ENCODE measurements at places on chromosomes 6 and 20. TPM values are rescaled to one million over a fixed set of nuclear protein-coding genes. Genes with fewer than 3 reads are reported as not detected.

GRCh38 chr20:571754-572441, 28.3 kb upstream of the CSNK2A1 start:
- no peak for DNase-seq

DNA sequence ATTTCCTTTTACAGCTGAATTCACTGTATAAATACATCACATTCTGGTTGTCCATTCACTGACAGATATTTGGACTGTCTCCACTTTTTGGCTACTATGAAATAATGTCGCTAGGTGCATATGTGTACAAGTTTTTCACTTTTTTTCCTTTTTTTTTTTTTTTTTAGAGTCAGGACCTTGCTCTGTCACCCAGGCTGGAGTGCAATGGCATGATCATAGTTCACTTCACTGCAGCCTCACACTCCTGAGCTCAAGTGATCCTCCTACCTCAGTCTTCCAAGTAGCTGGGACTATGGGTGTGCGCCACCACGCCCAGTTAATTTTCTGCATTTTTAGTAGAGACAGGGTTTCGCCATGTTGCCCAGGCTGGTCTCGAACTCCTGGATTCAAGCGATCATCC, 13.3 kb downstream of the CSNK2A1 start:
- no peak for DNase-seq

Gene C6orf89
- 39.1 TPM for total RNA-seq

Gene RIN2
- total RNA-seq, result 63.1 TPM

Gene OR12D3
- total RNA-seq, result not detected
